ENCODE measurements at places on chromosomes 7 and 10.

DNA sequence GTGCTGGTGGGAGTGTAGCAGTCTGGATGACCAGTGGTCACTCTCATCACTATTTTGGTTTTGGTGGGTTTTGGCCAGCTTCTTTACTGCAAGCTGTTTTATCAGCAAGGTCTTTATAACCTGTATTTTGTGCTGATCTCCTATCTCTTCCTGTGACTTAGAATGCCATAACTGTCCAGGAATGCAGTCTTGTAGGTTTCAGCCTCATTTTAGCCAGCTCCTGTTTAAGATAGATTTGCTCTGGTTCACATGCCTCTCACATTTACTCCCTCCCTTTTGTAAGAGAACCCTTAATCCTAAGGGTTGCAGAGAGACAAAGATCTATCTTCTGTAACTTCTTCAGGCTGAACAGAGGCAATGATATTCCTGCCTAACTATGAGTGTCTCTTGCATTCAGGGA is 51.2 kb upstream of the INHBA start:
- DNase-seq = no peak

DNA sequence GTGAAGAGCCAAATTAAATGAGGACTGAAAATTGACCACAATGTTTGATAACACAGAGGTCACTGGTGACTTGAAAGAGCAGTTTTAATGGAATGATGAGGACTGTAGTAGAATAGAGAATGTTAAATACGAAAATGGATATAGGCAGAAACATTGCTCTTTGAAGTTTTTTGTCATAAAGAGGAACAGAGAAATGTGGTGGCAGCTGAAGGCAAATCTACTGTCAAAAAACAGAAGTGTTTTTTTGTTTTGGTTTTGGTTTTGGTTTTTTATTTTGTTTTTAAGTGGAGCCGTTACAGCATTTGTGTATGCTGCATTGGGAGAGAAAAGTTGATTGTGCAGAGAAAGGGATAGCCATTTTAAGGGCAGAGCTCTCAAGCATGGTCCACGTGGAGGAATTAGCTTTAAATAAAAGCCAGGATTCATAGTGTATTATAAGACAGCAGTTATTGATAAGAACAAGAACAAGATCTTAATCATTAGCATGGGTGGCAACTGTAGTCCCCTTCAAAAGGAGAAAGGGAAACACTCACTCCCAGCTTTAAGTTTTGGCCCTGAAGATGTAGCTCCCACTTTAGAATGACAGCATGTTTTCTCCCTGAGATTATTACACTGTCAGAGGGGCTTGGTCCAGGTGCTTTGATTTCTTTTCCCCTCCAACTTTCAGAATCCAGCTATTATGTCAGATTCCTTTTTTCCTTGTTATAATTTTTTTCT is 156.7 kb upstream of the BET1 start:
- no peak for DNase-seq

DNA sequence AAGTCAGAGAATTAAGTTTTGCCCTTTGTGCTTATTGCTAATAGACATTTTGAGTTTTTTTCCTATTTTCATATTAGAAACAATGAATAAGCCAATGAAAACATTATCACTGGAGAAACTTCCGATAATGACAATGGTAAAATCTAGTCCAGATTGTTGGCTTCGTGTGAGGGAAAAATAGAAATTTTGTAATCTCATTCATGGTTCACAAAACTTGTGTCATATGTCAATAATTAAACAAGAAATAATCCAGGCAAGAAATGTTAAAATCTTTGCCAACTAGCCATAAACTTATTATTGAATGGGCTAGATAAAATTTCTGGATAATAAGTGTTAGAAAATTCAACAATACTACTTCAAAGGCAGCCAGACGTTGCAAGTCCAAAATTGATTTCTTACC is 36.6 kb downstream of the RNLS start:
- DNase-seq = no peak

DNA sequence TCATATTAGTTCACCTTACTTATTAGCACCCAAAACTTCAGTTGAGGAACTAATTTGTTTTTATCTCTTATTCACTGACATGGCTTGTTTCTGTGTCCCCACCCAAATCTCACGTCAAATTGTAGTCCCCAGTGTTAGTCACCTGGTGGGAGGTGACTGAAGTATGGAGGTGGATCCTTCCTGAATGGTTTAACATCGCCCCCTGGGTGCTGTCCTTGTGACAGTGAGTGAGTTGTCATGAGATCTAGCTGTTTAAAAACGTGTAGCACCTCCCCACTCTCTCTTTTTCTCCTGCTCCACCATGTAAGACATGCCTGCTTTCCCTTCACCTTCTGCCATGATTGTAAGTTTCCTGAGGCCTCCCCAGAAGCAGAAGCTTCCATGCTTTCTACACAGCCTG is 75.0 kb upstream of the HECTD2 start:
- DNase-seq = no peak

DNA sequence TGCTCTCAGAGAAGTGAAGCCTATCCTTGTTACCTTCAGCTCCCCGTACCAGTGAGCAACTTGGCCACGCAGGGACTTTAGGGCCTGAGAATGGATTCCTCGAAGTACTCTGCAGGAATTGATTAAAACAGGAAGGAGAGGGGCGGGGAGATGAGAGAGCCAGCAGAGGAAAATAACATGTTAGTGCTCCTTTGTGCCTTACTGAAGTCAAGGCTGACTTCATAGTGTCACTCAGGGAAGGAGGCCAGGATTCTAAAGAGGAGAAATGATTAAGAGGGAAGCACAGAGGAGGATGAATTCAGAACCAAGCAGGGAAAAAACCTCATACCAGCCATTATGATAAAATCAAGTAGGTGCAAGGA is 195.6 kb upstream of the RHOBTB1 start:
- DNase-seq = no peak

DNA sequence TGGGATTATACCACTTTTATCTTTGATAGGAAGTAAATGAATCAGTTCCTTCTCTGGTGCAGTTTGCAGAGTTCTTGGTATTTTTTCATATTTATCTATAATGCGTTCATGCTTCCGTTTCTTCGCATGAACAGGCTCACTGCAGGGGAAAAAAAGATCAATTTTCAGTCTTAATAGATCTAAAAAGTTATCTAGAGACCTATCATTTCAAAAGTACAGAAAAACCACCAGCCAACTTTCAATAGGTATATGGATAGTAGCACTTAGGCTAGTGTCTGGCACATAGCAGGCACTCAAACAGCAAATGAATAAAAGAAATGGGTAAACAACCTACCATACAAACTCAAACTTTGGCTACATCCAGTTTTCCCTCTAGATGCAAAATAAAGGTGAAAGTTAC is 5.5 kb downstream of the NOC3L start:
- DNase-seq = no peak

GRCh38 chr7:15567652-15568051 is 5.8 kb upstream of the AGMO start:
- no peak for DNase-seq

DNA sequence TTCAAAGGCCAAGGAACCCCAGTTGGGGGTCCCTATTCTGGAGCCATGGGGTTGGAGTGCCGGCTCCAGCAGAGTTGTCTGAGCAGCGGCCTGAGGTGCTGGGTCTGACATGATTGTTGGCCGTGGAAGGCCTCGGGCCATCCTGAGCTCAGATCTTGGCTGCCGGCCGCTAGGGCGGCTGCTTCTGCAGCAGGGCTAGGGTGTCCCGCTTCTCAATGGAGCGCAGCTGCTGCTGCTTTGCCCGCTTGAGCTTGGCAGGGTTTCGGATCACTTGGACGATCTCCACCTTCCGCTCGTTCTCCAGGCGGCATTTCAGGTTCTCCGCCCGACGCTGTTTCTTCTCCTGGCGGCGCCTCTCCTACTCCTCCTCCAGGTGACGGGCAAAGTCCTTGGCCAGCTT is 171.1 kb downstream of the HIBADH start:
- DNase-seq = no peak

- no peak for DNase-seq
Measured at GRCh38 chr7:6419310-6419773, 28.4 kb downstream of the DAGLB start.

DNA sequence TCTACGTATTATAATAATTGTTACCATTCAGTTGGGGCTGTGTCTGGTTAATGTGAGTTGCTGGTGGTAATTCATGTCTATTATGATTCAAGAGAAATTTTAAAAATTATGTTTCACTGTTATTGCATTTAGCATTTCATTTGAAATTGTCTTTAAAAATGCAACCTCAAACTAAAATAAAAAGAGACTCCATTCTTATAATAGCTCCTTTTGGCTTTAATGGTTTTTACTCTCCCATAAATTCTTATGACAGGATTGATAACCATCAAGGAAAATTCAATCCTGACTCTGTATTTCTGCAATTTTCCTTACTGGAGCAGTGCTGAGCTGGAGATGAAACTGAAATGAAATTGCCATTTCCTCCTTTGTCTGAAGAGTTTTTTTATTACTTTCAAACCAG is 262.7 kb downstream of the REEP3 start:
- DNase-seq = no peak

- peak; percentile 14 for DNase-seq
Measured at GRCh38 chr7:35758421-35758820, 42.4 kb upstream of the SEPTIN7 start.
